Effector memory CD4-positive, alpha-beta T cell (primary cell): ENCODE measurements at places on chromosomes 7 and 10.

DNA sequence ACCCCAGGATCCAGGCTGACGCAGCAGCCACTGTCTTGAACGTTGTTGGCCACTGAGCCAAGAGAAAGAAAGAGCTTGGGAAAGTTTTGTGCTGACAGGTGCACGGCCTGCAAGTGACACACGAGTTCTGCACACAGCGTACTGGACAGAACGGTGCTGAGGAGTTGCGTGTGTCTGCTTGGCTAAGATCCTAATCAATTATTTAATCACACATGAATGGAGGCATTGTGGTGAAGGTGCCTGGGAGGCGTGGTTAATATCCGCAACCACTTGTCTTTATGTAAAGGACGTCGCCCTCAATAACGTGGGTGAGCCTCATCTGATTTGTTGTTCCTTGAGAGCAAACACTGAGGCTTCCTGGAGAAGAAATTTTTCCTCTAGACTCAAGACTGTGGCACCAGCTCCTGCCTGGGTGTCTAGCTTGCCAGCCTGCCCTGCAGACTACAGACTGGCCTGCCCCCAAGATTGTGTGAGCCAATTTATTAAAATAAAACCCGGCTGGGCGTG lies 16.6 kb upstream of the GNA12 start:
- H3K27me3 ChIP-seq, result no peaks in the 10 kb centered on the region
- H3K36me3 ChIP-seq, result no peaks in the 10 kb centered on the region
- H3K27ac ChIP-seq, result no peak overlapping the region
- no peak overlapping the region for H3K4me3 ChIP-seq
- no peak for DNase-seq
- peaks cover 22% of the 10 kb centered on the region for H3K4me1 ChIP-seq

GRCh38 chr7:149053885-149054284 lies 25.6 kb upstream of the PDIA4 start:
- H3K27me3 ChIP-seq, result no peaks in the 10 kb centered on the region
- no peaks in the 10 kb centered on the region for H3K4me1 ChIP-seq
- H3K4me3 ChIP-seq, result no peak overlapping the region
- DNase-seq, result no peak

DNA sequence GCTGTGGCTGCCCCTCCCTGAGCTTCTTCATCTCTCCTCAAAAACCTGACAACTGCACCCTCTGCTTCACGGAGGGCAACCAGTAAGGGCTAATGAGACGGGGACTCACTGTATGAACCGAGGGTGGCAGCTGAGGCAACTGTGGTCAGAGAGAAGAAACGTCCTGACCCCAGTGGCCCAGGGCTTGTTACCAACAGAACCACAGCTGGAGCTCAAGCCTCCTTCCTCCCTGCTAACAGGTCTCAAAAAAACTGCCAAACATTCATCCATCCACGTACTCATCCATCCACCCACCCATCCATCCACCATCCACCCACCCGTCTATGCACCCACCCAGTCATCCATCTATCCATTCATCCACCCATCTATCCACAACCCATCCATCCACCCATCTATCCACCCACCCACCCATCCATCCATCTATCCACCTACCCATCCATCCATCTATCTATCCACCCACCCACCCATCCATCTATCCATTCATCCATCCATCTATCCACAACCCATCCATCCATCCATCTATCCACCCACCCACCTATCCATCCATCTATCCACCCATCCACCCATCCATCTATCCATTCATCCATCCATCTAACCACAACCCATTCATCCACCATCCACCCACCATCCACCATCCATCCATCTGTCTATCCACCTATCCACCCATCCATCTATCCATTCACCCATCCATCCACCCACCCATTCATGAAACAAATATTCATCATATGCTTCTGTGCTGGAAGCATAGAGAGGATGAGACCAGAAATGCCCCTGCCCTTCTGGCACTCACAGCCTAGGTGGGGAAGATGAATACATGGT lies 111.7 kb downstream of the PDGFA start:
- no peaks in the 10 kb centered on the region for H3K36me3 ChIP-seq
- no peak for DNase-seq
- no peak overlapping the region for H3K4me3 ChIP-seq
- no peak overlapping the region for H3K27ac ChIP-seq

DNA sequence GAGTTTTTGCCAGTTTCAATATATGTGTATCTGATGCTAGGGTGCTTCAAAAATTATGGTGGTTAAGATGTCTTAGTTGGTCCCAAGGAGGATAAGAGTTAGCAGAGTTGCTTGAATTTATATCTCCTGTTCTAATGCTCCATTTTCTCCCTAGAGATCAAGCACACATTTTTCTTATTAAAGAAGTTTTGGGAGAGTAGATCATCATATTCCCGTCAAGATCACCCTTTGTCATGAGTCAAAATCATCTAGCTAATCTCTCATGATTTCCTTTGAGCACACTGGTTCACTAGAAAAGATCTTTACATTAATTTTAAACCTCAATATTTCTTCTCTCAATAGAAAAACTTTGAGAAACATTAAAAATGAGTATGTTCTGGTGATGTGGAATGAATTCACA lies 429.9 kb upstream of the SEMA3A start:
- H3K36me3 ChIP-seq, result no peaks in the 10 kb centered on the region
- no peaks in the 10 kb centered on the region for H3K27me3 ChIP-seq

DNA sequence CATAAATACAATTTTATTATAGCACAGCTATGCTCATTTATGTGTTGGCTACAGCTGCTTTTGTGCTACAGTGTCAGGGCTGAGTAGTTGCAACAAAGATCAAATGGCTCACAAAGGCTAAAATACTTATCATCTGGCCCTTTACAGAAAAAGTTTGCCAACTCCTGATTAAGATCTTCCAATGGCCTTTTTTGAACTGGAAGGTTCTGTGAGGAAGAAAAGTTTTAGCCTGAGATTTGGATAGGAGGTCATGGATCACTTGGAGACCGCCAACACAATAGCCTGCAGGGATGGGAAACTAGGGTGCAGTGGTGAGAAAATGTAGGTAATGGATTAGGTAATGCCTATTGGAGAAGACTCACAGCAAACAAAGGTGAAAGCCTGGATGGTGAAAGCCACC lies 169.8 kb downstream of the NOC3L start:
- no peak overlapping the region for H3K4me3 ChIP-seq
- no peak overlapping the region for H3K27ac ChIP-seq
- no peaks in the 10 kb centered on the region for H3K27me3 ChIP-seq
- H3K36me3 ChIP-seq, result no peaks in the 10 kb centered on the region
- H3K4me1 ChIP-seq, result no peaks in the 10 kb centered on the region

- H3K27me3 ChIP-seq, result no peaks in the 10 kb centered on the region
- no peaks in the 10 kb centered on the region for H3K36me3 ChIP-seq
- no peak for DNase-seq
- H3K27ac ChIP-seq, result no peak overlapping the region
- no peak overlapping the region for H3K4me3 ChIP-seq
Observed at GRCh38 chr7:103687951-103688350, 241.9 kb upstream of the SLC26A5 start.
